ENCODE measurements at places on chromosomes 4 and X.

GRCh38 chrX:126820700-126821420, 1.3 kb downstream of the PRR32 start:
- no peak for DNase-seq

DNA sequence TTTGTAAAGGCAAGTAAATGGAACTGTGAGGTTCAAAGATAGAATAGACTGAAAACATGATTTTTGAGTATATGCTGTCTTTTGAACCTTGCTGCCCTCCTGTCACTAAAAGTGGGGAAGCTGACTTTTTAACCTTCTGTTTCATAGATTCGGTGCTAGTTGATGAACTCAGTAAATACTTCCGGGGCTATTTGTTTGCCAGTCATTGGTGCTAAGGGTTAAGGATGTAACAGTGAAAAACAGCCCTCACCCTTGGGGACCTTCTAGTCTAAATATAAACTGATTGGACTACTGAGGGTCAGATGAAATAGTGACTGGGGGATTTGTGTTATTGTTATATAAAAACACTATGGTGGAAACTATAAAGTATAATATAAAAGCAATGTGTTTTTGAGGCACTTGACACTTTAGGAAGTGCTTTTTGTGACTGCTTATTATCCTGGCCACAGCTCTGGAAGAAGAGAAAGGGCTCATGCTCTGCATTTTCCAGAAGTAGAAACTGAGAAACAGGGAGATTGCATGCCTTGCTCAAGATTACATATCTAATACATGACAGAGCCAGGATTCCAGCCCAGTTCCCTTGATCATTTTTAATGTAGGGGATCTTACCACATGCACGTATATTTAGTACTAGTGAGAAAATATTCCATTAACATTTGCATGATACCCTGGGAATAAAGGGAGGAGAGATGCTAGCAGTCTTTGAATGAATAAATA, 3.9 kb downstream of the BST1 start:
- DNase-seq, result no peak

DNA sequence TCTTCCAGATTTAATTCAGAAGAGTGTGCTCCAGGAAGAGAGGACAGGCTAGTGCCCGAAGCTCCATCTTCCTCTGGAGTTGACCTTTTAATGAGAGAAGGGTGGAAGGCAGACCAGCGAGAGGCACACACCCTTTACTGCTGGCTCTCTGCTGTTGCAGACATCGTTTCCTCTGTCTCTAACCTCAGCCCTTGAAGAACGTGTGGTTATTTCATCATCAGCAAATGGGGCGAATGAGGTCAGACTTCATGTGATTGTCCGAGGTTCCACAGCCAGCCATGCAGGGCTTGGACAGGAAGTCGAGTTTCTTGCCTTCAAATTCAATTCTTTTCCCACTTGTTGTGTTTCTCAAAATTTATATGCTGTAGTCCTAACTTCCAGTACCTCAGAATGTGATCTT, 155.2 kb upstream of the MSX1 start:
- no peak for DNase-seq

DNA sequence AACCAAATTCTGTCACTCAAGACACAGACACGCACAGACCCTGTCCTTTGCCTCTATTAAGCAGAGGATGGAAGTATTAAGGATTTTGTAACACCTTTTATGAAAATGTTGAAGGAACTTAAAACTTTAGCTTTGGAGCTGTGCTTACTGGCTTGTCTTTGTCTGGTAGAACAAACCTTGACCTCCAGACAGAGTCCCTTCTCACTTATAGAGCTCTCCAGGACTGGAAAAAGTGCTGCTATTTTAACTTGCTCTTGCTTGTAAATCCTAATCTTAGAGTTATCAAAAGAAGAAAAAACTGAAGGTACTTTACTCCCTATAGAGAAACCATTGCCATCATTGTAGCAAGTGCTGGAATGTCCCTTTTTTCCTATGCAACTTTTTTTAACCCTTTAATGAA, 215.7 kb downstream of the GC start:
- DNase-seq, result no peak

GRCh38 chr4:15917297-15917696, 21.2 kb downstream of the FGFBP1 start:
- DNase-seq, result no peak

DNA sequence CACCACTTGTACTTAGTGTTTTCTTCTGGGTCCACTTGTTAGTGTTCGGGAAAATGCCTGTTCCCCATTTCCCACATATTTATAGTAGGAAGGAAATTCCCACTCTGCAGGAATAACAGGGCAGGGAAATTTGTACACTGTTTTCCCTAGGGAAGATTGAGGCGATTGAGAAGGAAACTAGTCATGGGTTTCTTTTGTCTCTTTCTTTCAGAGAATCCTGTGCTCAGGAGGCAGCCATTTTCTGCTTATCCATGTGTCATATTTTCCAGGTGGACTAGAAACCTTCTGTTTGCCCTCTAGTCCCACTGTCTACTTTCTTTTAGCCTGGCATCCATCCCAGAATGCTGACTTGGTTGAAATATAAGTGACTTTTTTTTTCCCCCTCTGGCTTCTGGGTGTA, 299.1 kb upstream of the ANKRD50 start:
- DNase-seq, result no peak

DNA sequence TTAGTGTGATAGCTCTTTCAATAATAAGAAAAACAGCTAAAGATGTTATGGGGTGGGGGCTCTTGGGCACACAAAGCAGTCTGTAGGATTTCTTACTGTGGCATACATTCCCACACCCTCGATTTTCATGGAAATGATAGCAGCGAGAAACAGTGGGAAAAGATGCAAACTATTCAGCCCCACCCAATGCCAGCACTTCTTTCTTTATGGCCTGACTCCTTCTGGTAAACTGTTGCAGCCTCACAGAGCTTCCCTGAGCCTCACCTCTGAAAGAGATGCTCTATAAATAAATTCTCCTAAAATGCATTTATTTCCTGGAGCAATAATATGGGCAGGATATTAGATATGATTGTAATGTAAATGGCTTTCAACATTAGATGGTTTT, 910 bp downstream of the ANK2 start:
- DNase-seq, result no peak

GRCh38 chrX:111504941-111505340, 6.5 kb upstream of the SERTM2 start:
- DNase-seq, result no peak

GRCh38 chr4:41364876-41365275, 108.1 kb downstream of the UCHL1 start:
- no peak for DNase-seq

GRCh38 chr4:170278460-170278859, 188.7 kb upstream of the AADAT start:
- DNase-seq, result no peak

DNA sequence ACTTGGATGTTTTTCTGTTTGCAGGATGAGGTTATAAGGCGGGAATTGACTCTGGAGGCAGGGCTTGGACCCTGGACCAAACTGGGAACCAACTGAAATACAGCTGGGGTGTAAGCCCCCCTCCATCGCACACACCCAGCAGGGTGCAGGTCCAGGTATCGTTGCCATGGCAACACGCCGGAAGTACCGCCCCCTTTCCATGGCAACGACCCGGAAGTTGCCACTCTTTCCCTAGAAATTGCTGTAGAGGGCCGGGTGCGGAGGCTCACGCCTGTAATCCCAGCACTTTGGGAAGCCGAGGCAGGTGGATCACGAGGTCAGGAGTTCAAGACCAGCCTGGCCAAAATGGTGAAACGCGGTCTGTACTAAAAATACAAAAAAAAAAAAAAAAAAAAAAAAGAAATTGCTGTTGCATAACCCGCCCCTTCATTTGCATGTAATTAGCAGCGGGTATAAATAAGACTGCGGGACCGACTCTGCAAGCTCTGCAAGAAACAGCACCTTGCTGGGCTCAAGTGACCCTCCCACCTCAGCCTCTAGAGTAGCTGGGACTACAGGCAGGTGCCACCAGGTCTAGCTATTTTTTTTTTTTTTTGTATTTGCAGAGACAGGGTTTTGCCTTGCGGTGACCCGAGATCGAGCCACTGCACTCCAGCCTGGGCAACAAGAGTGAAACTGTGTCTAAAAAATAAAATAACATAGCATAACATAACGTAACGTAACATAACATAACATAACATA, 139.6 kb downstream of the CRLF2 start:
- DNase-seq, result no peak

GRCh38 chr4:39975488-39976089, 2.1 kb downstream of the PDS5A start:
- DNase-seq, result no peak

DNA sequence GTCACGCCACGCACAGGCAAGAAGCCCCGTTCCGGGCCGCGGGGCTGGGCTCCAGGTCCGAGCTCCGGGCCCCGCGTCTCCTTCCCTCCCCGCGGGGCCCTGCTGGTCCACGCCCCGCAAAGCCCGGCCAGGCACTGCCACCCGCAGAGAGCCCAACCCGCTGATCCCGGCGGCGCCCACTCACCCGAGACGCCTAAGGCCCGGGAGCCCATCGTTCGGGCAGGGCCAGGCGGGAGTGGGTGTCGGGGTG, 870 bp downstream of the PDZD4 start:
- no peak for DNase-seq

GRCh38 chr4:84578540-84579402, 4.2 kb upstream of the CDS1 start:
- DNase-seq, result no peak

GRCh38 chrX:121389976-121390714, 342.7 kb downstream of the GLUD2 start:
- DNase-seq, result no peak

GRCh38 chrX:1244164-1245076, 24.2 kb upstream of the CSF2RA start:
- DNase-seq, result no peak

DNA sequence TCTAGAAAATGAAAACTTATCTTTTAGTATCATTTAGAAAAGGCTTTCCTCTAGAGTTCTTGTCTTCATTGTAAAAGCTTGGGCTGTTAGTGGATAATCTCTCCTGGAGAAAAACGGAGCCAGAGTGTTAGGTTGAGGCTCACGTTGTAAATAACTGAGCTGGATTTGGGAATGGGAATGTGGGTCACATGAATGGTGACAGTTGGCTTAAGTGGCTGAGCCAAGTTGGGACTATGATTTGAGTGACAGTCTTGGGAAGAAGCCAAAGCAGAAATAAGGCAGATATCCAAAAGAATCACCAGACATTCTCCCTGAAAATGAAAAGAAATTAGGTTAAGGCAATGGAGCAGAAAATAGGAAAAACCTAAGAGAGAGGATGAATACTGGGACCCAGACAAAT, 33.6 kb upstream of the PDGFC start:
- no peak for DNase-seq

DNA sequence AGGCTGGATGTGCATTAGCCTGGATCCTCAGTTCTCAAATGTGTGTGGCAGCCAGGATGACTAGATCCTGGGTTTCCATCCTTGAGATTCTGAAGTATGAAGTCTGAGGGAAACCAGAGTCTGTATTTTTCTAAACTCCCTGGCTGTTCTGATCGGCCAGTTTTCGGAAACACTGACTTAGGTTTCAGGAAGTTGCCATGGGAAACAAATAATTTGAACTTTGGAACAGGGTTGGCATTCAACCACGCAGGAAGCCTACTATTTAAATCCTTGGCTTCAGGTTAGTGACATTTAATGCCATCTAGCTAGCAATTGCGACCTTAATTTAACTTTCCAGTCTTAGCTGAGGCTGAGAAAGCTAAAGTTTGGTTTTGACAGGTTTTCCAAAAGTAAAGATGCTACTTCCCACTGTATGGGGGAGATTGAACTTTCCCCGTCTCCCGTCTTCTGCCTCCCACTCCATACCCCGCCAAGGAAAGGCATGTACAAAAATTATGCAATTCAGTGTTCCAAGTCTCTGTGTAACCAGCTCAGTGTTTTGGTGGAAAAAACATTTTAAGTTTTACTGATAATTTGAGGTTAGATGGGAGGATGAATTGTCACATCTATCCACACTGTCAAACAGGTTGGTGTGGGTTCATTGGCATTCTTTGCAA, 67.6 kb downstream of the PDGFRA start:
- no peak for DNase-seq

- DNase-seq, result no peak
Observed at GRCh38 chrX:109270580-109271484, 211.1 kb downstream of the GUCY2F start.

DNA sequence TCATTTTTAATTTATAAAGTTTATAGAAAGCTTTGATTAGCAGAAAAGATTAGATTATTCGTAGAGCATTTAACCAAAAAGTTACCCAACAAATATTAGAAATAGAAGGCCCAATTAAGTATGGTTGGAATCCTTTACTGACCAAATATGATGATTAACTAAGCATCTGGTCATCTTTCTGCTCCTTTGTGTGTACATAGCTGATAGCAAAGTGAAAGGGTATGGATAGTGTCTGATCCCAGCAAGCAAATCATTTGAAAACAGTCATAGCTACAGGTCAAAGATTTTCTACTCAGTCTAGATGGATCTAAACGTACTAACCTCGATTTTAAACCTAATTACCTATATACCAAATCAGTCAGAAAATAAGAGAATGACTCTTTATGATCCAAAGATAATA, 7.3 kb upstream of the MAB21L2 start:
- DNase-seq, result no peak

DNA sequence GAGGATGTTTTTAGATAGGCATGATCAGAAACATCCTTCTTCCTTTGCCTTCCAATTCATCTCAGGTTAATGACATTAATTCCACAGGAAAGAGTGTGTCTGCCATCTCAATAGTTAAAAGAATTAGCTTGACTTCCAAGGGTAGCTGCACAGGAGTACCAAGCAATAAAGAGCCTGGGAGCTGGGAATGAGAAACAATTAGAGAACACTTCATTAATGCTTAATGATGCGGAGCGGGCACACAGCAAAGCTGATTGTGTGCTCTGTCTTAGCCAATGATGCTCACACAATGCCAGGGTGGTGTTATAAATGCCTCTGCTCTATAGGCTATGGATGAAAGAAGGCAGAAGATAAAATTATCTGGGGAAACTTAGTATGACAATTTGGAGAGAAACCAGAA, 1052.5 kb upstream of the LCORL start:
- no peak for DNase-seq

GRCh38 chrX:154654372-154654771, 993 bp upstream of the CTAG2 start:
- DNase-seq, result no peak

DNA sequence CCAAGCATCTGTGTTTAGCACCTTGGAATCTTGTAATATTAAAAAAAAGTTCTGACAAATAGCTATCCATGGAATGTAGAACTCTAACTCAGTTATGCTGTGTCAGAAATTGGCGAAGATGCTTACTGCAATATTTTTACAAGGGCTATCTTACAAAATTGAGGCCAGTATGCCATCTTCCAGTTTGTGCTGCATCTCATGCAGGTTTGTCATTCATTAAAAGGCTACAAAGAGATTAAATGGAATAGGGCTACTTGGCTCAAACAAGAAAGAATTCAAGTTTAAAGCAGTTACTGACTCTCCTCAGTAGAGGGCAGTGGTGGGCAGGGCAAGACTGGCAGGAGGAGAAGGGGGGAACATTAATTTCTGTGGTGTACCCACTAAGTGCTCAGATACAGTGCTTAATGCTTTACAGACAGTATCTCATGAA, 66.5 kb downstream of the SHROOM4 start:
- no peak for DNase-seq

All from T-helper 2 cell (primary cell).